HuH-7 (cell line): ENCODE measurements at places on chromosomes 3 and 15.

GRCh38 chr3:67044295-67044694 is 46.2 kb downstream of the KBTBD8 start:
- no peak for DNase-seq

- DNase-seq = no peak
Measured at GRCh38 chr3:178623666-178624255, 87.5 kb downstream of the KCNMB2 start.

GRCh38 chr15:28101983-28102441 is 2.9 kb upstream of the OCA2 start:
- DNase-seq = no peak

DNA sequence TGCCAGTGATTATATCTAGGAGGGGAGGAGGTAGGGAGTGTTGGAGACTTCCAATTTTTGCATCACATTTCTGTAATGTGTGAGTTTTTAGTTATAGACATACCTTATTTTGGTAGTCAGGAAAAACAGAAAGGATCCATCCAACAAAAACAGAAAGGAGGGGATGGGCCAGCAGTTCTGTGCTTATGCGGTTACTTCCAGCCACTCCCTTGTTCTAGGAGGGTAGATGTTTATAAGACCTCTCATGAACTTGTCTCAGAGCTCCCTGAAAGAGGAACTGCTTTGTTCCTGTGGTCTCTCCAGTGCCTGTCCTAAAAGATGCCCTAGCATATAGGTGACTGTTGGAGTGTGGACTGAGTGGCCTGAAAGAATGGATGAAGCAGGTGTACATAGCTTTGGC is 323.3 kb downstream of the CACNA2D3 start:
- no peak for DNase-seq

GRCh38 chr3:139534455-139534812 is 5.1 kb downstream of the RBP1 start:
- no peak for DNase-seq

DNA sequence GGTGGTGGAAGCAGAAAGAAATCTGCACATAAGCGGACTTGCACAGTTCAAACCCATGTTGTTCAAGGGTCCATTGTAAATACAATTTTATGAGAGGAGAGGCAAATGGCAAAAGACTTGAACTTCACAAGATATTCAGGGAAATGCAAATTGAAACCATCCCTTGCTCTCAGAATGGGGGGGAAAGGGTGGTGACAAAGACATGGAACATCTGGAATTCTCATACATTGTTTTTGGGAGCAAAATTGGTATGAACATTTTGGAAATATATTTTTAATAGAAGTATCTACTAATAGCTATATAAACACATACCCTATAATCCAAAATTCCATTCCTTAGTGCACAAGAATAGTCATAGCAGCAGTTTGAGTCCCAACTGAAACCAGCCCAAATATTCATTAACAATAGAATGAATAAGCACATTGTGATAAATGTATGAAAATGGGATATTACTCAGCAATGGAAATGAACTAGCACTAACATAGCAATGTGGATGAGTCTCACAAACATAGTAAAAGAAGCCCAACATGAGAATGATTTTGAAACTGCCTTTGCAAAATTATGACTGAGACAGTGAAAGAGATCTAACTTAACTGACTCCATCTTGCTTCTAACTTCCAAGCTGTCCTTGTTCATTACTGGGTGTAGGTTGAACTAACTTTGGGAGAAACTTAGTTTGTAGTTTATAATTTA is 77.2 kb downstream of the CD200R1L start:
- DNase-seq = no peak

- DNase-seq = no peak
Measured at GRCh38 chr3:148079370-148079769, 618.3 kb upstream of the AGTR1 start.

- DNase-seq = no peak
Measured at GRCh38 chr3:107100137-107100536, 277.1 kb upstream of the CCDC54 start.

- no peak for DNase-seq
Measured at GRCh38 chr15:71083349-71083748, 31.9 kb upstream of the THSD4 start.

DNA sequence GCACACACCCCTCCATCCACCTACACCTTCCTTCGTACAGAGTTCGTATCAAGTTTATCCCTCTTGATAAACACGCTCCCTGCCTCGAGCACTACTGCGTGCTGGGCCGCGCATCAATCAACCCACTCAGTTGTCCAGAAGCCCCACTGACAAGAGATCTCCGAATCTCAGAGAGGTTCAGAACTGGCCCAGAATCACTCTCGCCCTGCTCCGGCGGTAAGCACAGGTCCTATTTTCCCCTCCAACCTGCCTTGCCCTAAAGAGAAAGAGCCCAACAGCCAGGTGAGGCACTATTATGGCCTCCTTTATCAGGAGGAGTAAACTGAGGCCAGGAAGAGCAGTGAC is 494 bp upstream of the NISCH start:
- DNase-seq = no peak

DNA sequence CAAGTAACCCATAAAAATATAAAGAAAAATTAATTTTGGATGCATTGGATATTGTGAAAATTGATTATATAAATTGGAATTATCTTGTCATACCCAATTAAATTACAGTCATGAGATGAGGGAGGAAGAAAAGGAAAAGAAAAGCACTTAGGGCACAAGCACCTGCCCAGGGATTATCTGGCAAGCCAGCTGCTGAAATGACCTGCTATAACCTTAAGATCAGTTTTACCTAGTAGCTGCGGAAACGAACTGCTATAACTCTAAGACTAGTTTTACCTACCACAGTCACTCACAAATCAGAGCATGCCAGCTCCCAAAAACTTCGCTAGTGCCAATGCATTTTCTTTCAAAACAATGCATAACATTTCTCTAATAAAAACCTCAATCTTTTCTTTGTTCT is 26.2 kb downstream of the LRRFIP2 start:
- DNase-seq = no peak

- DNase-seq = no peak
Measured at GRCh38 chr3:88617283-88617682, 467.5 kb downstream of the C3orf38 start.

DNA sequence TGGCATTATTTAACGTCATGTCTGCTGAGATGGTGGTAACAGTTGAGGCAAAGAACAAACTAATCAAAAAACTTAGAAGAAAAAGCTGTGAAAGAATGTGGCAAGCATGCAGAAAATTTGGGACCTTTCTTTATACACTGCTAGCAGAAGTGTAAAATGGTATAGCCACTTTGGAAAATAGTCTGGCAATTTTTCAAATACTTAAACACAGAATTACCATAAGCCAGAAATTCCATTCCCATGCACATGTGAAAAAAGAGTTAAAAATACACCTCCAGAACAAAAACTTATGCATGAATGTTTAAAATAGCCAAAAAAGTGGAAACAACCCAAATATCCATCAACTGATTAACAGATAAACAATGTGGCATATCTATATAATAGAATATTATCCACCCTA is 613.3 kb downstream of the TBL1XR1 start:
- DNase-seq = no peak

DNA sequence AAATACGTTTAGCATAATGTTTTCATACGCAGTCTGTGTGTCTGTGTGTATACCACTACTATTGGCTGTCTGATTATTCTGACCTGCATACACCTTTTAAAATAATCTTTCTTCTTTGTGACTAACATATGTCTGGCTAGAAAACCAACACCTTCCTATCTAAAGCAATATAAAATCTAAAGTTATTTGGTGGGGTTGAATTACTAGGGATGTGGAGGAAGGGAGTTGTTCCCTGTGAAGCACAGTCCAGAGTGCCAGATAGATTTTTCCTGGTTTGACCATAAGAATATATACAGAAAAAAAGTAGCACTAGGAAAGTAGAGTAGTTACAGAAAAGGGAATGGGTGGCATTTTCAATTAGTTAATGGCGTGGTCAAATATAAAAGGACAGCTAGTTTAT is 918.8 kb downstream of the NAALADL2 start:
- no peak for DNase-seq

- DNase-seq = peak; percentile 70
Measured at GRCh38 chr3:188954590-188955208, 217.1 kb upstream of the TPRG1 start.

- DNase-seq = peak; percentile 98
Measured at GRCh38 chr3:170908235-170909116, at the start of gene EIF5A2. EIF5A2 (minus strand) TSS chr3:170908637; CDS start chr3:170907806, 831 bp downstream.
